ENCODE measurements at places on chromosomes 1 and 21. TPM values are rescaled to one million over a fixed set of nuclear protein-coding genes. Genes with fewer than 3 reads are reported as not detected.

The NUDT4B gene
- total RNA-seq, result 0.53 TPM

The OR10J1 gene
- total RNA-seq, result not detected

The REG4 gene
- not detected for total RNA-seq

The SMCP gene
- not detected for total RNA-seq

The OR10J4 gene
- not detected for total RNA-seq

The SIKE1 gene
- 60.4 TPM for total RNA-seq

The CADM3 gene
- not detected for total RNA-seq

The ADAMTSL4 gene
- total RNA-seq, result 1.1 TPM

The PLA2G2C gene
- total RNA-seq, result 0.44 TPM

The DNM3 gene
- total RNA-seq, result 1.2 TPM

The HSF2BP gene
- total RNA-seq, result 0.50 TPM

The TMEM81 gene
- 3.2 TPM for total RNA-seq

All from activated CD4-positive, alpha-beta memory T cell treated with anti-CD3 and anti-CD28 coated beads for 36 hours (primary cell).